ENCODE measurements at places on chromosomes 2 and 18.
A peak's percentile ranks its signal among the peaks of the same experiment; 100 is the strongest.

- no peak for DNase-seq
Measured at GRCh38 chr2:196966061-196966460, 39.6 kb upstream of the PGAP1 start.

GRCh38 chr2:207504513-207505170, 25.1 kb upstream of the CREB1 start:
- no peak for DNase-seq

- no peak for DNase-seq
Measured at GRCh38 chr2:62663411-62663810, 42.1 kb upstream of the EHBP1 start.

DNA sequence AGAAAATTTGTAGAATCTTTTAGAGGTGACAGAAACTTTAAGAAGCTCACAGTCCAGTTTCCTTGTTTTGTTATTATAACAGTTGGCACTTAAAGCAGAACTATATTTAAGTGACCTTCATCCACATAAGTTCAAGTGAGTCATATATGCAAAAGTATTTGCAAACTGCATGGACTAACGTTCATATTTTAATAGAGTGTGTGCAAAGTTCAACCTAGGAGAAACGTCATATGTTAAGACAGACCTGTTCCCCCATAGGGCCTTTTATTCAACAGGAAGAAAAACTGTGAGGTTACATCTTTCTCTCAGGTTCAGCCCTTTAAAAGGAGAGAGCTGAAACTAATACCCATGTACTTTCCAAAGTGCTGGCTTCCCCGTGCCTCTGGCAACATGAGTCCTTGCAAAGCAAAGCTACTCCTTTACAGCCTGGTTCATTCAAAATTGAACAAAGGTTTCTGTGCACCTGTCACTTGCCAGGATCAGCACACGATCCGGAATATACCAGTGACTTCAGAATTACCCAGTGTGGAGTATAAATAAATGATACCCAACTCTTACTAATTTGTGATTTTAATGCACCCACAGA, 280.0 kb upstream of the RAB12 start:
- no peak for DNase-seq

DNA sequence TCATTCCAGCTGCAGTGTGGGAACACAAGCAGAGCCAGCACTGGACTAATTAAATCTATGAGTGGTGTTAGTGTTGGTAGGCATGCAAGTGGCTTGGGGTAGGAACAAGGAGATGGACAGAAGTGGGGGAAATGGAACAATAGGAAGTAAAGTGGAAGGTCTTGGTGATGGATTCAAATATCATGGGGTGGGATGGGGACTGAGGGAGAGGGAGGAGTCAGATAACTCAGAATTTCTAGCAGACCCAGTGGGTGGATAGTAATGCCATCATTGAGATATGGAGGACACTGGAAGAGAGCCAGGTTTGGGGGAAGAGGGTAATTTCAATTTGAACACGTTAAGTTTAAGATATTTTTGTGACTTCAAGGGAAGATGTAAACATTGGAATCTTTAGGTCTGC, 2.9 kb upstream of the LNPK start:
- no peak for DNase-seq

GRCh38 chr2:13046557-13047165, 329.9 kb downstream of the TRIB2 start:
- no peak for DNase-seq

- no peak for DNase-seq
Measured at GRCh38 chr18:73119574-73119973, 251.8 kb upstream of the NETO1 start.

- DNase-seq = peak; percentile 16
Measured at GRCh38 chr2:96167407-96168013, 22.3 kb upstream of the DUSP2 start.

GRCh38 chr2:215796140-215796855, 217.1 kb downstream of the MREG start:
- no peak for DNase-seq

GRCh38 chr2:72949642-72950041, 32.3 kb downstream of the EMX1 start:
- DNase-seq = no peak

GRCh38 chr2:176495826-176496225, 226.6 kb downstream of the MTX2 start:
- no peak for DNase-seq

GRCh38 chr2:23601301-23601965, 216.5 kb downstream of the KLHL29 start:
- DNase-seq = no peak

DNA sequence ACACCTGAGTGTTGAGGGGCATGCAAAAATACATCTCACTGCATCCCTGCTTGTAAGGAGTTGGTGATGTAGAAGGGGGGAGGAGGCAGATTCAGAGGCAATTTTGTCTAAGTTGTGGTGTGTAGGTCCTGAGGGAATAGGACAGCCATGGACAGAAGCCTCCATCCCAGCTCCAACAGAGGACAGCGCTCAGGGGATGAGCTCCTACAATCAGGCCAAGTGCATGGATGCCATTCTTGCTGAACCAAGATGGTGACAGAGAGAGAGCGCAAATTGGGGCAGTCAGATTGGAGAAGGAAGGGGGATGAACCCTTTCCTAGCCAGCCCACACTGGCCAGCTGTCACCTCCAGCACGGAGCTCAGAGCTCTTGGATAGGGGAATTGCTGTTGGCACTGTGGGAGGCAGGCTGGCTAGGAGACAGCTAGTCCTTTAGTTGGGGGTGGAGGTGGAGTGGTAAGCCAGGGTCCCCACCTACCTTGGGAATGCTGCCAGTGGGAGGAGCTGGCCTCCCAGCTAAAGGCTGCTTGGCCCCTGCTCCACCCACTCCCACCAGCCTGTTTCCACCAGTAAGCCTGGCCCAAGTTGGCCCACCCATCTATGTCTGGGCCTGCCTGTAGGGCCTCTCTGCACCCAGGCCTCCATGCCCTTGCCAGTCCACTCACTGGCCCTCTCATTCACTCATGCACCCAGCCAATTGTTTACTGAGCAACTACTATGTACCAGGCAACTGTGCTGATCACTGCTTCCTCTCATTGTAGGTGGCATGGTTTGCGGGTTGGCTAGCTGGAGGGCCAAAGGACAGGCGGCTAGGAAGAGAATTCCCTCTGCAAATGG, 2.5 kb upstream of the PER2 start:
- DNase-seq = no peak

DNA sequence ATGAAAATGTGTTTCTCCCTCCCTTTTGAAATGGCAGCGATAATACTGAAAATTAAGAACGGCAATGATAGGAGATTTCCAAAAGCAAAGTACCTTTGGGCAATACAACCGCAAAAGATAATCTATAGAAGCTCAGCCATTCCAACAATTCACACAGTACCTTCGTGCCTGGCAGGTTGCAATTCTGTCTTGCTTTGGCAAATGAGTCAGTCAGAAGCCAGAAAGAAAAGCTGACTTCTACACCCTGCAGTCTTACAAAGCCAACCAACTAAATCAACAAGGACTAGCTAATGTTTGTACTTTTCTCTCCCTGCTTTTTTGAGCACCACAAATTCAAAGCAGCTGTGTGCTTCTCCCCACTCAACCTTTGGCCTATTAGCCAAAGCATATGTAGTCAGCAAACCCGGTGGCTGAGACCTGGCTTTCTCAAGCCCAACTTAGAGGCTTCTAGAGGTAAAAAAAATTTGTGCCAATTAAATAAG, 25.7 kb upstream of the ID2 start:
- DNase-seq = no peak

DNA sequence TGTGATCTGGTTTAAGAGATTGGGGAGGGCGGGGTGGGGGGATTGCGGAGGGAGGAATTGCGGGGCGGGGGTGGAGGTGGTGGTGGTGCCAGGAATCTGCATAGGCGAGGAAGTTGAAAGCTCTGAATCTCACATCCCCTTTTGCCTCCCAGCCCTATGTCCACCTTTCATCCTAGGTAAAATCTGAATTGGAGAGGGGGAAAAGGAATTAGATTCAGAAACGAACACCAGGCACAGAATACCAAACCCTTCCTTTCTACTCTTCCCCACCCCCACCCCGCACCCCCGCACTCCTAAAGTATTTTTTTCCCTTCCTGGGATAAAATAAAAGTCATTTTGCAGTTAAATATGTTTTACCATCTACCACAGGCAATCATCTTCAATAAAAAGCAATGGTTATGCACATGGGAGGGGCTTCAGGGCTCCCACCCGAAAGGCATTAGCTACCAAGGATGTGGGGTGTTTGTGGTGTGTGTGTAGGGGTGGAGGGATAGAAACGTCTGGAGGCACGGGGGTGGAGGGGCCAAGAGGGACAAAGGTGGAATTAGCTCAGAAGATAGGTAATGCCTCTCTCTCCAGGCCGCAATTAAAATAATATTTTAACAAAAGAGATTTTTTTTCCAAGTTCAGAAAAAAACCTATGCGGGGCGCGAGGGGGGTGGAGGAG, 1.8 kb downstream of the IGFBP5 start:
- no peak for DNase-seq

GRCh38 chr2:134372611-134373131, 118.8 kb downstream of the MGAT5 start:
- DNase-seq = no peak

- DNase-seq = peak; percentile 55
Measured at GRCh38 chr2:223779877-223780276, 57.5 kb downstream of the AP1S3 start.

DNA sequence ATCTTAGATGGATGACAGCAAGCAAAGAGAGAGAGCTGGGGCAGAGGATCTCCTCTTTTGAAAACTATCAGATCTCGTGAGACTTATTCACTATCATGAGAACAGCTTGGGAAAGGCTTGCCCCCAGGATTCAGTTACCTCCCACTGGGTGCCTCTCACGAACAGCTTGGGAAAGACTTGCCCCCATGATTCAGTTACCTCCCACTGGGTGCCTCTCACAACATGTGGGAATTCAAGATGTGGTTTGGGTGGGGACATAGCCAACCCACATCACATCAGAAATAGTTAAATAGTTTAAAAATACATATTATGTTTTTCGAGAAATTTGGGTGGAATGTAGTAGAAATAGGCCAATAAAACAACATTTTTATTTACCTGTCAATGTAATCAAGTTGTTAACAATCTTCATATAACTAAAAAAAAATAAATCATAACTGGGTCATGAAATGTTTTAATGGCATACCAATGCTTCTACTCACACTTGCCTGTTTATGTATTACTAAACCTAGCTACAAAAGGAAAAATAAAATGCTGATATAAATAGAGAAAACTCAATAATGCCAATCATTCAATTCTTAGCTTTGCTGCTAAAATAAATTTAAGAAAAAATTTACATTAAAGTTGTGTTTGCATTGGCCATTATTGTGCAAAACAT, 608.9 kb downstream of the SUCLG1 start:
- no peak for DNase-seq

DNA sequence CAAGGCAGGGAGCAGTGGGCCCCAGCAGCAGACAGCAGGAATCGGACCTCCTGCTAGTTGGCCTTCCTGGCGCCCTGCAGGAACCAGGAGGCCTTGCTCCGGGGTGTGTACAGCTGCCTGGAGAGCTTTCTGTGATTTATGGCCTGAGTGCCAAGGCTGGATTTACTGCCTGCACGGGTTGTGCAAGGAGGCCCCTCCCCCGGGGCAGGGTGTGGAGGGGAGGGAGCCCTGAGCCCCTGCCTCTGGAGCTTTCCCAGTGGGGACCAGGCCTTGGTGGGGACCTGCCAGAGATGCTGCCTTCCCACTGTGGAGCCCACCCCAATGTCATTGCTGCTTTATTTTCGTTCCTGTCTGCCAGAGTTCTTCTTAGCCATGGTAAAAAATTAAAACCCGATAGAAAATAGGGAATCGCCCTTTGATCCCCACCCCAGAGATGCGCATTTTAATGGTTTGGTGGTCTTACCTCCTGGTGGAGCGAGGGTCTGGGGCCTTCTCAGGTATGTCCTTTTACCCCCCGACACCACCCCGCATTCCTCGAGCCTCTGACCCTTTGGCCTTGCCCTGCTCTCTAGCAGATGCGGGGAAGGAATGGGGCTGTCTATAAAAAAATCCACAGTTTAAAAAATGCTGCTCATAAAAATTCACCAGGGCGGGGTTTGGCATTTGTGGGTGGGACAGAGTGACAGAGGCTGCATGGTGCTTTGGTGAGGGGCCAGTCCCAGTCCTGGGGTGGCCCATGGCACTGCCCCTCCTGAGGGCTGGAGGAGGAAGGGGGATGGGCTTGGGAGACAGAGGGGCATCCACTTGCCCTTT, 6.9 kb upstream of the RALB start:
- DNase-seq = no peak

DNA sequence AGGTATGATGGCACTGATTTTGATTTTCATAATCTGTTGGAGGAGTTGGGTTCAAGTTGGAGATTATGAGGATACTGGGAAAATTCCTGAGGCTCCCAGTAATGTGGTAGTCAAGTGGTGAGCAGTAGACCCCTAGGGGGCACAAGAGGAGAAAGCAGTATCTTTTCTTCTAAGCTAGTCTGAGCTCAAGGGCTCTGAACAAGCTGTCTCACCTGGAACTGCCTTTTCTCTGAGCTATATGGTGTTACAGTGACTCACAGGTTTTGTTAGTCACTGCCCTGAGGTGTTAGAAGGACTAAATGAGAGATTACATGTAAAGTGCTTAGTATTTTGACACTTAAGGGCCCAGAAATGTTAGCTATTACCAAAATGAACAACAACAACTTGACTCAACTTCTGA, 42.2 kb downstream of the CD302 start:
- DNase-seq = no peak

GRCh38 chr2:108193251-108193650, 46.5 kb upstream of the SULT1C3 start:
- DNase-seq = no peak

DNA sequence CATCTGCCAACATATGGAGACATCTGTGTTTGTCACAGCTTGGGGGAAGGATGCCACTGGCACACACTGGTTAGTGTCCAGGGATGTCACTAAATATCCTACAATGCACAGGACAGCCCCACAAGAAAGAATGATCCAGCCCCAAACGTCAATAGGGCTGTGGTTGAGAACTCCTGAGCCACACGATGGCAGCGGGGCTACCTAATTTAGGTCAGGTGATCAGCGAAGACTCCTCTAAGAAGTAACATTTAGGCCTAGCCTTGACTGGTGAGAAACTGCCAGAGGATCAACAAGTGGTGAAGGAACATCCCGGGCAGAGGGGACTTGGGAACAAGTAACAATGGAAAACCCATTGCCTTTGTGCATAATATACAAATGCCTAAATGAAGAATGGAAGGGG, 5.0 kb upstream of the TGIF1 start:
- DNase-seq = peak; percentile 8

DNA sequence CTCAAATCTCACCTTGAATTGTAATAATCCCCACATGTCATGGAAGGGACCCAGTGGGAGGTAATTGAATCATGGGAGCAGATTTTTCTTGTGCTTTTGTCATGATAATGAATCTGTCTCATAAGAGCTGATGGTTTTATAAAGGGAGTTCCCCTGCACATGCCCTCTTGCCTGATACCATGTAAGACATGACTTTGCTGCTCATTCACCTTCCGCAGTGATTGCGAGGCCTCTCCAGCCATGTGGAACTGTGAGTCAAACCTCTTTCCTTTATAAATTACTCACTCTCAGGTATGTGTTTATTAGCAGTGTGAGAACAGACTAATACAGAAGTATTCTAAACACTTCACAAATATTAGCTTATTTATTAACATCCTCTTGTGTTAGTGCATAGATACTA, 516.7 kb downstream of the LRRTM4 start:
- no peak for DNase-seq

Measured in CD4-positive, alpha-beta T cell treated with Interferon alpha-2 for 1 hour (primary cell).